ENCODE measurements at places on chromosomes 7 and 10. TPM values are rescaled to one million over a fixed set of nuclear protein-coding genes. Genes with fewer than 3 reads are reported as not detected.

- no peak for DNase-seq
Observed at GRCh38 chr7:84975586-84976185, 211.2 kb downstream of the SEMA3D start.

Gene SPAM1
- not detected for total RNA-seq

DNA sequence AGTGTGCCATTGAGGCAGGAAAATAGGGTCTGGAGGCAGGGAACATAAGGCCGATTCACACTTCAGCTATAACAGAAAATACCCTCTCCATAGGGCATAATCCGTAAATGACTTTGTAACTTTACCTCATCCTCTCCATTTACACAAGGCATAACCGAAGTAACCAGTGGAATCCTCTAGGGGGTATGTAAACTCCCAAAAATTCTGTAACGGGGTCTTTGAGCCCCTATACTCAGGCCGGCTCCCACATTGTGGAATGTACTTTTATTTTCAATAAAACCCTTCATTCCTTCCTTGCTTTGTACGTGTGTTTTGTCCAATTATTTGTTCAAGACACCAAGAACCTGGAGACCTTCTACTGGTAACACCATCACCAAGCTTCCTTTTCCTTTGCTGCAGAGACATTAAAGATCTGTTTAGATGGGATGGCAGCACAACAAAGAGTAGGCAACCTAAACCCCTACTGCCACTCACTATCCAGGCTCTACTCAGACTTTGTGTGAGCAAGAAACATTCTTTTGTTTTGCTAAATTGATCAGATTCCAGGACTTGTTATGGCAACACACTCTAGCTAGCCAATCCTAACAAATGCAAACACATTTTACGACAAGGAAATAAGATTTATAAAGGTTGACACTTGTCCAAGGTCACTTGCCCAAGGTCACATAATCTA is 99.3 kb downstream of the DGKI start:
- no peak for DNase-seq

DNA sequence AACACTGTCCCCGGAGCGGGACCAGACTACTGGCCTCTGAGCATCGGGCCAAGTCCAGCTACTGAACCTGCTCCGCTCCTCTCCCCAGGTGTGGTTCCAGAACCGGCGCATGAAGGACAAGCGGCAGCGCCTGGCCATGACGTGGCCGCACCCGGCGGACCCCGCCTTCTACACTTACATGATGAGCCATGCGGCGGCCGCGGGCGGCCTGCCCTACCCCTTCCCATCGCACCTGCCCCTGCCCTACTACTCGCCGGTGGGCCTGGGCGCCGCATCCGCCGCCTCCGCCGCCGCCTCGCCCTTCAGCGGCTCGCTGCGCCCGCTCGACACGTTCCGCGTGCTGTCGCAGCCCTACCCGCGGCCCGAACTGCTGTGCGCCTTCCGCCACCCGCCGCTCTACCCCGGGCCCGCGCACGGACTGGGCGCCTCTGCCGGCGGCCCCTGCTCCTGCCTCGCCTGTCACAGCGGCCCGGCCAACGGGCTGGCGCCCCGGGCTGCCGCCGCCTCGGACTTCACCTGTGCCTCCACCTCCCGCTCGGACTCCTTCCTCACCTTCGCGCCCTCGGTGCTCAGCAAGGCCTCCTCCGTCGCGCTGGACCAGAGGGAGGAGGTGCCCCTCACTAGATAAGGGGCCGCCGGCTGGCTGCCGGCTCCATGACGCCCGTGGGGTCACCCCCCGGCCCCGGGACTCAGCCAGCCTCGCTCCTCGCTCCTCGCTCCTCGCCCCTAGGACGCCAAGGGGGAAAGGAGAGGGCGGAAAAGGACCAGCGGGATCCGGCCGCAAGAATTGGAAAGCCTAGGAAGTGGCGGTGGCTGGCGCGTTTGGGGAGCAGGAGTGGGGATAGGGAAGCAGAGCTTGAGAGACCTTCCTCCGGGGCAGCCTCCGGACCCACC is 3.4 kb downstream of the EVX1 start:
- no peak for DNase-seq

DNA sequence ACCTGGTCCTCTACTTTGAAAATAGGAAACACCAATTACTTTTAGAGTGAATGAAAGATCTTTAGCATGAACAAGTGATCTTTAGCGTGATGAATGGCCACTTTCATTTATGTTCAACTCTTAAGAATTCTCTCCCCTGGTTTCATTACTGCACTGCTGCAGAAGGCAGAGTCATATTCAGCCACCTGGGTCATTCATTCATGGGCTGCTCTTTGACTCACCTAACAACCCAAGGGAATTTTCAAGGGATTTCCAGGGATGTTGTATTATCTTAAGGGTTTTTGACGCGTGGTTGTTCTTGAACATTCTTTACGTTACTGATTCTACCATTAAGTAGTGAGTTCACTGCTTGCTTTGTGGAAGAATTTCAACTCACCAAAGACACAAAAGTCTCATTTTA is 87.3 kb upstream of the STK17A start:
- no peak for DNase-seq
